ENCODE measurements at places on chromosomes 4 and X.
A peak's percentile ranks its signal among the peaks of the same experiment; 100 is the strongest.

- DNase-seq = no peak
These were observed 695.1 kb upstream of the GALNTL6 start for GRCh38 chr4:171118091-171118490.

DNA sequence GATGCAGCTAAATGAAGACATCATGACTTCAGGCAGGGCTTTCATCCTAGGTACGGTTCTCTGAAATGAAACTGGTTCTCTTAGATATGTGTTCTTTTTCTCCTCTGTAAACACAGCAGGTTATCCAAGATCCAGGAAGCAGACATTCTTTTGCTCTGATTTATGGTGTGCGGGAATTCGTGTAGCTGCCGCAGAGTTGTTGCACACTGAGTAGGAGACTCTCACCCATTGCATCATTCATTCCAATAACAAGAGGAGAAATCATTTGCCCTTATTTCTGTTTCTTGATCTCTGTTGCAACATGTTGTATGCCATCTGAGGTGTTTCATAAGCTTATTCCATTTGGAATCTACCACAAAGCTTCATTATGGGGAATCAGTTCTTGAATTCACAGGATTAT lies 133.6 kb upstream of the VCX2 start:
- DNase-seq = no peak

- no peak for DNase-seq
These were observed 165.3 kb upstream of the FAM241A start for GRCh38 chr4:111979921-111980320.

DNA sequence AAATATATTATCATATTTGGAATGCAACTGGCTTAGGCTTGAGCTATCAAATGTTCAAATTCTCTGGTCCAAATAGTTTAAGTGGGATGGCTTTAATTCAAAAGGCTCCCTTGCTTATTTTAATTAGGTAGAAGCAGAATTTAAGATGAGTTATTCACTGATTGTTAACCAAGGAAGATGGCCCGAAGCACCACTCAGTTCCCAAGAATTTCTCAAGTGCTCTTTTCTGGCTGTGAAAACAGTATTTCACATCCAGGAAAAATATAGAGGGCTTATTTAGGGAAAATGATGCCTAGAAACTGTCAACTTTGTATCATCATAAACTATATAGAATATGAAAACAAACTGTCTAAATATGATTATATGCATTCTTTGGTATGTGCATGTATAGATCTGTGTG lies 246.5 kb upstream of the SFRP2 start:
- DNase-seq = no peak

DNA sequence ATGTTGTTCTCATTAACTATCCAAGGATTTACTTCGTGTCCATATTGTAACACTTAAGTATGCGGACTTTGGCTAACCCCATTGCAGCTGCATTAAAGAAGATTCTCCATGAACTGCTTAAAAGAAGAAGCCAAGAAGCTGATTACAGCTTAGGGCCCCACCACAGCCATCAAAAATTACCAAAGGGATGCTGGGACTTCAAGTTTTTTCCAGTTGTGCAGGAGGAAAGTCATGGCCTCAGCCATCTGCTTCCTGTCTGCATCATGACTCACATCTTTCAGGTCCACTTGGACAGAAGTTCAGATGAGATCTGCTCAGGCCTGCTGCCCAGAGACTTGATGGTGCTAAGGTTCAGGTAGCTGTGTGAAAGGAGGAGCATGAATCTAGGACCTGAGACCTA lies 38.8 kb upstream of the CAPN6 start:
- DNase-seq = no peak

- DNase-seq = no peak
These were observed 12.7 kb upstream of the TSPAN5 start for GRCh38 chr4:98671131-98671530.

DNA sequence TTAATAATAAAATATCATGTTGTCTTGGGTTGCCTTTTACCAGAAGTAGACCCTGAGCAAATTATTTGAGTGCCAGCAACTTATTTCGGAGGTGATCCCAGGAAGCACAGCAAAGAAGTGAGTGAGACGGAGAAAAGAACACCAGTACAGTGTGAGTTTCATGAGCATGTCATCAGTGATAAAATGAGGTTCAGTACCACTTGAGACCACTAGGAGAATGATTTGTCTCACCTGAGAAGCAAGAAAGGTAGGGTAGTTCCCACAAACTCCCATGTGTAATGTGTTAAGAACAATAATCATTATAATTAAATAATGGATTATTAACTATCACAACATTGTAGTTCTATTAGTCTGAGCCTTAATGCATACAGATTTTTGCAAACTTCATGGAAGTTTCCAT lies 112.8 kb upstream of the DMD start:
- DNase-seq = no peak

- DNase-seq = no peak
These were observed 94.0 kb upstream of the TEX13A start for GRCh38 chrX:105314458-105314857.

DNA sequence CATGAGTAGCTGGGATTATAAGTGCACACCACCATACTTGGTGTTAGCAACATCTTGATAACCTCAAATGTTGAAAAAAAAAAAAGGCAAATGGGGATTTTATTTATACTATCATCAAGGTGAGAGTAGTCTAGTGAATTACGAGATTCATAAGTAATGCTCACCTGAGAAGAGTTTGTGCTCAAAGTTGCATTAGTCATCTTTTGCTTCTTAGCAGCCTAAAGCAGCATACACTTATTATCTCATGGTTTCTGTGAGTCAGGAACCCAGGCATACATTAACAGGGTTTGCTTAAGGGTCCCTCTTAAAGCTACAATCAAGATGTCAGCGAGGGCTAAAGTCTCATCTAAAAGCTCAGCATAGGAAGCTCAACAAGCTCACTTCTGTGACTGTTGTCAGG lies 8.2 kb upstream of the EXOSC9 start:
- no peak for DNase-seq

DNA sequence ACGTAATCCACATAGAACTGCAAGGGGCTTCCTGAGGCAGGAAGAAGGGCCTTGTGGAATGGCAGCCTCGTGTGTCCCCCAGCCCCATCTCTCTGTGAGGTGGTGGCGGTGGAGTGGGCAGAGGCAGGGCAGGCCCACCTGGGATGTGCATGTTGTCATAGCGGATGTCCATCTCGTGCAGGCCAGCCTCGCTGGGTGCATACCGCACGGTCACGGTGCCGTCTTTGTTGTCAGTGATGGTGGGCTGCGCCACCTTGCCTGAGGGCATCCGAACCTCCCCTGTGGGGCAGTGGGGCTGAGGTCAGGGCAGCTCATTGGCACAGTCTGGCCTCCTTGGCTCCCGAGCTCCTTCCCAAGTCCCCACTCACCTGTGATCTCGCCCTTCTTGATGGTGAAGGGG lies 20.4 kb downstream of the FLNA start:
- DNase-seq = peak; percentile 1

DNA sequence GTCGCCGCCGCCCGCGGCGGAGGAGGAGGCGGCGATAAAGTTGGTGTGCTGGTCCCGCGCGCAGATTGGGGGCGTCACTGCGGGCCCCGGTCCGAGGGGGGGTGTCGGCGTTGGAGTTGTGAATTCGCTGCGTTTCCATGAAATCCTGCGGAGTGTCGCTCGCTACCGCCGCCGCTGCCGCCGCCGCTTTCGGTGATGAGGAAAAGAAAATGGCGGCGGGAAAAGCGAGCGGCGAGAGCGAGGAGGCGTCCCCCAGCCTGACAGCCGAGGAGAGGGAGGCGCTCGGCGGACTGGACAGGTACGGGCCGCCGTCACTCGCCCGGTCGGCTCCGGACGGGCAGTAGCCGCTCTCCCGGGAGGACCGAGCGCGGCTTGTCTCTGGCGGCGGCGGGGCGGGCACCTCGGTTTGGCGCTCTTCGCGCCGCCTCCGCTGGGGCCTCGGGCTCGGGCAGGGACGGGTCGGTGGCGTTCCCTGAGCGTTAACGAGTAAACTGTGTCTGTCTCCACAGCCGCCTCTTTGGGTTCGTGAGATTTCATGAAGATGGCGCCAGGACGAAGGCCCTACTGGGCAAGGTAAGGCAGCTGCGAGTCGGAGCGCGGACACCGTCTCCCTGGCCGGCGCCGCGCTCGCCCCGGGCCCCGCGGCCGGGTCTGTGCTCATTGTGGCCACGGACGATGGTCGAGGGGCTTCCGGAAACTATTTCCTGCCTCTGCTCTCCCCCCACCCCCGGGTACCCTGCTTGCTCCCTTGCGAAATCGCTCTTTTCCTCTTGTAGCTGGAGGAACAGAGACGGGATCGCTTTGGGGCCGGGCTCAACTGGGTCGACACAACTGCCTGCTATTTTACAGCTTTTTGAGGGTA lies 658 bp downstream of the KDM6A start:
- DNase-seq = peak; percentile 50

GRCh38 chr4:103756741-103757140 lies 37.0 kb upstream of the TACR3 start:
- no peak for DNase-seq

GRCh38 chrX:17081511-17081910 lies 135.1 kb downstream of the REPS2 start:
- DNase-seq = no peak

GRCh38 chr4:106038012-106038411 lies 142.7 kb downstream of the NPNT start:
- no peak for DNase-seq

All from CD4-positive, alpha-beta T cell treated with Interleukin-17A for 1 hour (primary cell).